ENCODE measurements at places on chromosomes 3 and 15.

DNA sequence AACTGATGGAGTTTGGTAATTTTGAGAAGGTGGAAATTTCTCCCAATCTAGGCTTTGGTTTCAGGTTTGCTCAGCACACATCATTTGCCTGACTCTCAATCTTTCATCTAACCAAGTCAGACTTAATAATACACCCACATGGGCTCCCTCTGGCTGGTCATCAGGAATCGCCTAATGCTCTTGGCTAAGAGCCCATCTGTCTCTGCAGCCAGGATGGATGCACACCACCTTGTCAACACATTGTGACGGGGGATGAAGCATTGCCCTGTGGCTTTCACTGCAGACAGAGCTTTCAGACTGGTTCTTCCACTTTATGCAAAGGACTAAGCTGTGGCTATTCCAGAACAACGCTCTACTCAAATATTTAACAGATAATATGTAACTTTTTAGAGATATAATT is 3.0 kb upstream of the HDGFL3 start:
- peak; percentile 65 for DNase-seq

DNA sequence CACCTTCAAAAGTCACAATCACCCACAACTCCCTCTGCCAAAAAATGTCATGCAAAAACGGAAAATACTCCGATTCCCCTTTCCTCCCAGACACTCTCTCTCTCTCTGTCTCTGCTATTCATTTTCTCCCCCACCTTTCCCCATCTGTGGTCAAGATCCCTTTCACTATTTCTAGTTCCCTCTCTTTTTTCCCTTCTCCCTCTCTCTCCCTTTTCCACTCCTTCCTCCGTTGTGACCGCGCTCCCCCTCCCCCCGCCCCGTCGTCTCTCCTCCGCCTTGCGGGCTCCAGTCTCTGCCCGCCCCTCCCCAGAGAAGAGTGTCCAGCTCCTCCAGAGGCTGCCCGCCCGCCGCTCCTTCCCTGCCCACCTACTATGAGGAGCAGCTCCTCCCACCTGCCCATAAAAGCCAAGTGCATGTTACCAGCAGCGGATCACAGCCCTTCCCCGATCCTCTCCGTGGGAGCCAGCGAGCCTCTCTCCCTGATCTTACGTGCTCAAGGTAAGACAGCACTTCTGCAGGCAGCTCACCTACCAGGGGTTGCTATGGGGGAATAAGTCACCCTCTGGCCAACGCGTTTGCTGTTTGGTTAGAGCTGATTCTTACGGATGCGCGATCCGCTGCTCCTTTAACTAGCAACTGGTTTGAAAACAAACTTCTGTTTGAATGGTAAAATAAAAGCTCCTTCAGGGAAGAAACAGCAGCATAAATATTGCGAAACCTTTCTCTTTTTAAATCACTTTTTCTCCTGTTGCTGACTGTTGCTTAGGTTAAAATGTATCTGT is at the start of gene COL8A1:
Gene COL8A1 (plus strand): TSS at position 428 of the 782 bp plus-strand sequence. CDS start 152,089 bp downstream, outside the sequence.
- no peak for DNase-seq

- DNase-seq: no peak
Measured at GRCh38 chr3:141690431-141691072, 47.5 kb upstream of the RNF7 start.

GRCh38 chr15:56325186-56325585 is 40.0 kb upstream of the TEX9 start:
- no peak for DNase-seq

- DNase-seq: no peak
Measured at GRCh38 chr3:147383617-147384016, 22.7 kb downstream of the ZIC4 start.

DNA sequence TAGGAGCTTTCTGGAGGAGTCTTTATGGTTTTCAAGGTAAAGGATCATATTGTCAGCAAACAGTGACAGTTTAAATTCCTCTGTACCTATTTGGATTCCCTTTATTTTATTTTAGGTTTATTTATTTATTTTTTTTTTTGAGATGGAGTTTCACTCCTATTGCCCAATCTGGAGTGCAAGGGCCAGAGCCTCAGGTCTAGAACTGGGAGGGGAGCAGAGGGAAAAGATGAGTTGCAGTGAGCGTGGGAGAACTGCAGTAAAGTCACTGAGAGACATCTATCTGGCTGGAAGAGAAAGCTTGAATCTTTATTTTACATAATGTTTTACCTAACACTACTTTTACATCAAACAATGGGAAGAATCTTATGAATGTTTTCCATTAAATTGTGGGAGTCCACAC is 49.5 kb upstream of the GK5 start:
- DNase-seq: no peak

GRCh38 chr3:58955308-58955707 is 94.5 kb downstream of the CFAP20DC start:
- DNase-seq: no peak

Measured in NCI-H774 (cell line).